DMS79 (cell line): ENCODE measurements at places on chromosomes 5 and 9.

DNA sequence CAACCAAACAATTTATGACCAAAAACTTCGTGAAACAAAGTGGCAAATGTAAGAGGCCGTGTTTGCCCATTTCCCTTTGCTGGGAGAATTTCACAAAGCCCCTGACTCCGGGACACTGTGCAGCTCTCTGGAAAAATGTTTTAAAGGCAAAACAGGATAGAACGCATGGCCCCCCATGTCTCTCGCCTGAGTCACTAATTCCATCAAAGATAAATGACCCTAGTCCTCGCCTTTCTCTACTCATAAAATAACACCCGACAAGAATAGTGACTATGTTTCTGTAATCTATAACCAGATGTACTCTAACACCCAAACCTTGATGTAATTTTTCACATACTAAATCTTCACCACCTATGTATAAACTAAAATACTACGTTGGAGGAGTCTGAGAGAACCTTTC lies 55.7 kb upstream of the SAP30L start:
- no peak for DNase-seq

GRCh38 chr5:172871982-172872381 lies 37.9 kb downstream of the ERGIC1 start:
- no peak for DNase-seq

- DNase-seq = no peak
Measured at GRCh38 chr5:95520206-95520605, 34.6 kb downstream of the SKIC3 start.

GRCh38 chr5:54658010-54658409 lies 140.5 kb downstream of the SNX18 start:
- no peak for DNase-seq

GRCh38 chr9:16996901-16997491 lies 126.5 kb upstream of the BNC2 start:
- no peak for DNase-seq

DNA sequence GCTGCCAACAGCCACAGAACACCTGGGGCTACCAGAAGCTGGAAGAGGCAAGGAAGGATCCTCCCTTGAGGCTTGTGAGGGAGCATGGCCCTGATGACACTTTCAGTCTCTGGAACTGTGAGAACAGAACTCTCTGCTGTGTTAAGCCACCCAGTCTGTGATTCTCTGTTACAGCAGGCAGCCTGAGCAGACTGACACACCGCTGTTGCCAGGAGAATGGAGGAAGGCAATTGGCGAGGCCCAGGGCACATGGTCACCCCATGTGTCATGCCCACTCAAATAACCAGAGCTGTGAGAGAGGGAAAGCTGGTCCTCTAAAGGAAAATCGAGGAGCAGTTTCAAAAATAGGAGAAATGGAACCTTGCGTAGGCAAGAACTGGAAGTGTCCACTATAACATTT lies 12.0 kb upstream of the KIF4B start:
- DNase-seq = no peak

- peak; percentile 10 for DNase-seq
Measured at GRCh38 chr5:16456103-16456832, 9.3 kb downstream of the ZNF622 start.

- DNase-seq = no peak
Measured at GRCh38 chr5:147481376-147481775, 28.5 kb downstream of the DPYSL3 start.
